Right lung (tissue), 10 donors: ENCODE measurements at places on chromosomes 16 and 17.

DNA sequence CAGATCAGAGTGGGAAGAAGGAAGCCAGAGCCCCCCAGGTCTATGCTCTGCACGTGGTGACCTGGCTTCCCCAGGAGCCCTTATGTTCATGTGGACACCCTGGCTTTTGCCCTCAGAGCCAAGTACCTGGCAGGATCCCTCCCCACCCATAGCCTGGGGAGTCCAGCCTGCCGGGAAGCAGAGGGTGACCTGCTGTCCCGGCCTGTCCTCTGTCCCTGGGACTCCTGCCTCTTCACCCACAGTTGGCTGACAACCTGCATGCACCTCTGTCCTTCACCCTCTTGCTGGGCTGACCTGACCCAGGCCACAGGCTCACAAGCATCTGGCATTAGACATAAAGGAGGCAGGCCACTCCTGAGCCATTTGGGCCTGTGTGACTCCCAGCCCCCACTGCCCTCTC lies 60.2 kb downstream of the SMPD3 start:
- no peak for DNase-seq

GRCh38 chr17:67559381-67559966 lies 158.3 kb upstream of the NOL11 start:
- DNase-seq, result no peak

DNA sequence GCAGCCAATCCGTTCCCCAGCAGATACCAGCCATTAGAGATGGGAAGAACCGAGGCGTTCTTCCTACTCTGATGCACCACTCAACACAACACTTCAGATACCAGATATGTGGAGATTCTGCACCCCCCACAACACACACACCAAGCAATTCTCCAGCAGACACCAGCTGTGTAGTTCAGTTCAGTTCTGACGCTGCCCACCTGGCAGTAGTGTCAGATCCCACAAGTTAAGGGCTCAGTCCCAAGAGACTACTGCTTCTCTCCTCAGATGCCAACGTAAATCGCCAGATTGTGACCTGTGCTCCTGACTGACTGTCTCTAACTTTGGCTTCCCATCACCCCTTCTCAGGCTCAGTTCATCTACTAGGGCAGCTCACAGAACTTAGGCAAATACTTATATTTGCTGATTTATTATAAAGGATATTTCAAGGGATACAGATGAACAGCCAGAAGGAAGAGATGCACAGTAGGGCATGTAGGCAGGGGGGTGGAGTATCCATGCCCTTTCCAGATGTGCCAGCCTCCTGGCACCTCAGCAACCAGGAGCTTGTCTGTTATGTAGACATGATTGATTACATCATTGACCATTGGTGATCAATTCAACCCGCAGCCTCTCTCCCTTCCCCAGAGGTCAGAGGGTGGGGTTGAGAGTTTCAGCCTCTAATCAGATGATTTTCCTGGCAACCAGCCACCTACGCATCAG lies 110.6 kb downstream of the PRKCA start:
- no peak for DNase-seq

- peak; percentile 41 for DNase-seq
These were observed 481 bp downstream of the CNTROB start for GRCh38 chr17:7932483-7932891.

GRCh38 chr16:24983561-24983960 lies 31.6 kb downstream of the ARHGAP17 start:
- no peak for DNase-seq

GRCh38 chr17:7846063-7846735 lies 8.7 kb upstream of the TMEM88 start:
- DNase-seq, result no peak

DNA sequence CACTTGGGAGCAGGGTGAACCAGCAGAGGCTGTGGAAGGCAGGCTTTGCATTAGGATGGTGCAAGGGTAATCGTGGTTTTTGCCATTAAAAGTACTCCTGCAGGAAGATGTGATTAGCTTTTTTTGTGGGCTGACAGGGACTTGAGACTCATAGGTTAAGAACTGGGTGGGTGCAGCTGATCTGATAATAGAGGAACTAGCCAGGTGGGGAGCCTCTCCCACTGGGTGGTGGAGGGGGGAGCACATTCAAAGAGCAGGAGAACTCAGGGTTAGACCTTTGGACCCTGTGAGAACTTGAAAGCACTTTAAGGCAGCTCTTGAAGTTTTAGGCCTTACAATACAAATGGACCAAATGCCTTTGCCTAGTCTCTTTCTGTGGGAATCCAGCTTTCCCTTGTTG lies 32.4 kb downstream of the CCL4 start:
- no peak for DNase-seq

GRCh38 chr17:50798424-50799288 lies 31.3 kb upstream of the ANKRD40CL start:
- DNase-seq, result no peak

GRCh38 chr17:68378268-68379176 lies 78.8 kb downstream of the WIPI1 start:
- DNase-seq, result peak; percentile 63

GRCh38 chr17:60416368-60416925 lies 5.8 kb upstream of the CHCT1 start:
- DNase-seq, result no peak

DNA sequence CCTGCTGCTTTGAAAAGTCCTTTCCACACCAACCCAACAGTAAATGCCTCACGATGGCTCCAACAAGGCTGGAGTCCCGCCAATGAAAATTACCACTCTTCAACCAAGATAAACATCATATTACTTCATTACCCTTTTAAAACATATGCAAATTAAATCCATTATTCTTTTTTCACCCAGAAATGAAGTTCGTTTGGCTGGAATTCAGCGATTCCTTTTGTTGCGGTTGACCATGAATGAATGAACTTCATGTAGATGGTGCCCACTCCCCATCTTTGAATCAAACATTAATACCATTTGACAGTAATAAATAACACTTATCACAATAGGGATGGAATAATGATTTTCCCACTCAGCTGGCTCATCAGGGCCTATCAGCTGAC lies 211.5 kb upstream of the TOX3 start:
- no peak for DNase-seq

GRCh38 chr17:36088670-36089338 lies 1.1 kb downstream of the CCL3 start:
- DNase-seq, result no peak

- DNase-seq, result no peak
These were observed 50.1 kb downstream of the PIMREG start for GRCh38 chr17:6494239-6494941.

GRCh38 chr17:76369804-76370203 lies 14.6 kb upstream of the SPHK1 start:
- DNase-seq, result peak; percentile 90

GRCh38 chr17:82408288-82408937 lies 9.7 kb upstream of the HEXD start:
- DNase-seq, result no peak

DNA sequence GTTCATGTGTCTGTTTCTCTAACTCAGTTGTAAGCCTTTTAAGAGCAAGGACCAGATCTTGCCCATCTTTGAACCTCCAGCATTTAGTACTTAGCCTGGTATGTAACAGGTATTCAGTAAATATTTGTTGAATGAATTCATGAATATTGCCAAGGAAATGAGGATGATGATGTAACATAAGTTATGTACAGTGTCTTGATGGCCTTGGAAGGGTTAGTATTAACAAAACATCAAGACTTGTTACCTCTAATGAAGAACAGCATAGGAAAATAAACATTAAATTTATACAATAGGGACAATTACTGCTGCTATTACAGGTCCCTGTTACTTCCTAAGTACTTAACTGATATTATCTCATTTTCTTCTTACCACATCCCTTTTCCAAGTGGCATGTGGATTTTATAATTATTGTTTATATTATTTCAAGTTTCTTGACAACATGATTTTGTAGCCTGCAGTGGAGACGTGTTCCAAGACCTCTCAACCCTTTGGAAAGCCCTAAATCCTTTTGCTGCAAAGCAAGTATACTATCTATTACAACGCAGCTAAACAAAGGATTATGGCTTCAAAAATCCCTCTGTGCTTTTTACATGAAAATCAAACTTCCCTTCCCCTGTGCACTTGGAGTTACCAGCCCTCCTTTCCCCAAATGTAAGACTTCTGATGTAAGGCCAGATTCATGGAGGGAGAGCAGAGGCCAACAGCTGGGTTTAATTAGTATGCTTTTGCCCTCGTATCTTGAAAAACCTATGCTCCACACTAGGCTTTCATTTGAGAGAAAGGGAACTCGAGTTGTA lies 77.4 kb upstream of the SMIM36 start:
- DNase-seq, result no peak

DNA sequence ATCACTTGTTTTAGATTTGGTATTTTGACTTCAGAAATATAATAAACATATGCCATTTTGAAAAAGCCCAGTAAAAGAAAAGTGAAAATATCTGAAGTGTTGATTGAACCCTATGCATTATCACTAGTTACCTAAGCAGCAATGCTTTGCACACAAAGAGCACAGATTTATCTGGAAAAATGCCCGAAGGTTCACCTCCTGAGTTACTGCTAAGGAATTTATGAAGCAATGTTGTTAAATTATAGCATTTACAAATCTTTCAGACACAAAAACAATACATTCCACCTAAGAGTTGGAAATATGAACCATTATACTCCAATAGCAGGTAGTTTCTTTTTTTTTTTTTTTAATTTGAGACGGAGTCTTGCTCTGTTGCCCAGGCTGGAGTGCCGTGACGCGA lies 38.9 kb upstream of the GHDC start:
- no peak for DNase-seq

GRCh38 chr17:863880-864279 lies 81.7 kb downstream of the MRM3 start:
- DNase-seq, result no peak

GRCh38 chr17:29078183-29079045 lies 35.5 kb downstream of the PIPOX start:
- DNase-seq, result no peak

DNA sequence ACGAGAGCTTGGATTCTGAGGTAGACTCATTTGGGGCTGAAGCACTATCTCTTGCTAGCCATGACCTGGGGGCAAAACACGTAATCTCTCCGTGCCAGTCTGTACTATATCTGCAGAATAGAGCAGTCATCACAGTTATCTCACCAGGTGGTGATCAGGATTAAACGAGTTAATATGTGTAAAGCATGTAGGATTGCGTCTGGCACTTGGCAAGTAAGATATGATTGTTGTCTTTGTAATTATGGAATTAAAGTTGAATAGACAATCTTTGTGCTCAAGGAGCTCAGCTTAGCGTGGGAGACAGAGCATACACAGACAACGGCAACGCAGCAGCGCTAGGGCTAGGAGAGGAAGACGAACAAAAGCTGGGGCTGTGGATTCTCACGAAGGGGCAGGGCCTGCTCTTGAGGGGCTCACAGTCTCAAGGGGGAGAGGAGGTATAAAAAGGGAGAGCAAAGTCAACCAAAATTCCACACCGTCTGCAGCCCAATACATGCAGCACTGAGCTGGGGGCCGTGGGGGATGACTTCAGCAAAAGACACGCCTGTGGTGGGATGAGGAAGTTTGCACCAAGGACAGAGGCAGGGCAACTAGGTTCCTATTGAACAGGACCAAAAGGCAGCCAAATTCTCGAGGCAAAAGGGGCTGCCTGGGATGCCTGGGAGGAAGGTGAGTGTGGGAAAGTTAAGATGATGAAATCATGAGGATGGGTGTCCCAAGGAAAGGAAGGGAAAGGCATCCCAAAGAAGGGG lies 68.6 kb downstream of the SDK2 start:
- no peak for DNase-seq

DNA sequence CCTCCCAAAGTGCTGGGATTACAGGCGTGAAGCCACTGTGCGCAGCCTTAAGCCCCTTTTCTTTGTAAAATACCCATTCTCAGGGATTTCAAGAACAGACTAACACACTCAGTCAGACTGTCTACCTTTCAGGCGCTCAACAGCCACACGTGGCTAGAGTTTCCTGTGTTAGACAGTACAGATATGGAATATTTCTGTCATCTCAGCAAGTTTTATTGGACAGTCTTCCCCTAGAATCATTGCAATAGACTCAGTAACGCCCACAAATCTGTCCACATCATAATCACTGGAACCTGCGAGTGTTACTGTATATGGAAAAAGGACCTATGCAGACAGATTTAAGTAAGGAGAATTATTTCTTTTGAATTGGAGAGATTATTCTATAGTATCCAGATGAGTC lies 160.5 kb downstream of the RBFOX1 start:
- DNase-seq, result no peak

DNA sequence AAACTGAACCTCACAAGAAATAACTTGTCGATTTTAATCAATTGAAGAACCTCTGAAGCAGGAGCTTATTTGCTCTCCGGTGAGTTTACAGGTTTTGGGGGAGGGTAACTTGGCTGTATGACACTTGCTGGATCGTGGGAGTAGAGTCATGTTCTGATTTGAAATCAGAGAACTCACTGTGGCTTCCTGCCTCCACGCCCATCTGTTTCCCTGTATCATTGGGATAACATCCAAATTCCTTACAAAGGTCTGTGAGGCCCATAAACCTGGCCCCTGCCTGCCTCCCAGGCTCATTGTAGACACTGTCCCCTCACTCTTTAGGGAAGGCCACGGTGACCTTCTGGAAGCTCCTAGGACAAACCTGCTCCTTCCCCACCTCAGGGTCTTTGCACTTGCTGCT lies 48.3 kb downstream of the C17orf67 start:
- DNase-seq, result no peak

GRCh38 chr17:19641687-19642372 lies 6.7 kb upstream of the ALDH3A2 start:
- DNase-seq, result no peak

DNA sequence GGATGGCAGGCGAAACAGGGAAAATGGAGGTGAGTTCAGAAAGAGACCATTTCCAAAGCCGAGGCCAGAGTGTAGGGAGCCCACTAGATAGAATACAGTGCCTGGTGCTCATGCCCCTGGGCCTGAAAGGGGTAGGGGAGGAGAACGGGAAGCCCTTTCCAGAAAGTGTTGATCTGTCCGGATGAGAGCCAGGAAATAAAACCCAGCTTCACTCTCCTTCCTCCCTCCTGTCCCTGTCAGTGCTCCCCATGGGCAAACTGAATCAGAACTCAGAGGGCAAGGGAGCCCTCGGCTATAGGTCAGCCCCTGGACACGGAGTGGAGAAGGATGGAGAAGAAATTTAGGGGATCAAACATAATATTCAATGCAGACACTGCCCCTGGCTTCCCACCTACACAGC lies 57.7 kb upstream of the RPL38 start:
- no peak for DNase-seq

GRCh38 chr17:28612936-28613872 lies 781 bp downstream of the RSKR start:
- no peak for DNase-seq

GRCh38 chr16:14658063-14658462 lies 25.3 kb downstream of the BFAR start:
- DNase-seq, result no peak

GRCh38 chr17:63855185-63855584 lies 12.7 kb upstream of the SMARCD2 start:
- no peak for DNase-seq

DNA sequence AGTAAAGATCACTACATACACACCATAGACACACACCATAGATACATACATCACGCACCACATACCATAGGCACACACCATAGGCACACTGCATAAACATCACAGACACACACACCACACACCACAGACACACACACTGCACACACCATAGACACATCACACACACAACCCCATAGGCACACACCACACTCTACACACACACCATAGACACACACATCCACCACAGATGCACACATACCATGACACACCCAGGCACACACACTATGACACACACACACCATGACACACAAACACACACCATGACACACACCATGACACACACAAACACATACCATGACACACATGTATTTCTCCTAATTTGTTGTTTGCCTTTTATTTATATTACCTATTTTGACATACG lies 14.1 kb downstream of the TBC1D16 start:
- no peak for DNase-seq

GRCh38 chr17:62045517-62045916 lies 19.6 kb downstream of the MED13 start:
- no peak for DNase-seq
